ENCODE measurements at places on chromosomes 6 and 20.

- H3K4me3 ChIP-seq: no peak overlapping the region
- H3K4me1 ChIP-seq: peaks cover 18% of the 10 kb centered on the region
- H3K27ac ChIP-seq: no peak overlapping the region
- DNase-seq: no peak
These were observed 20.0 kb upstream of the PLN start for GRCh38 chr6:118528129-118528528.

DNA sequence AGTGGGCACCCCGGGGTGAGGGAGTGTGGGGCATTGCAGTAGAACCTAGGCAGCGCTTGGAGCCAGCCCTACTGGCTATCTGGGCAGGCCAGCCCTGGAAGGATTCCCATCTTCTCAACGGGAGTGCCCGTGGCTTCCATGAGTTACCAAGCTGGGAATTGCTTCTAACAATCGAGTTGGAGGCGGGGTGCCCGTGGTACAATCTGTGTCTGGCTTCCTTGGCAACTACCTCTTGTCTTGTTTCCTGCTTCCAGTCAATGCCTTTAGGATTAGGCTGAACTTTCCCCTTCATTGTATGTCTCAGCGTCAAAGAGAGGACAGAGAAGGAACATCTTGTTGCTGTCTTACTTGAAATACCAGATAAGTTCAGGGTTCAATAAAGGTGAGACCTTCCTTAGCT lies 33.3 kb downstream of the PPP1R14C start:
- no peak overlapping the region for H3K4me3 ChIP-seq
- no peak overlapping the region for H3K27ac ChIP-seq
- no peaks in the 10 kb centered on the region for H3K36me3 ChIP-seq
- no peak for DNase-seq
- peaks cover 7% of the 10 kb centered on the region for H3K27me3 ChIP-seq

- H3K4me3 ChIP-seq: no peak overlapping the region
- no peaks in the 10 kb centered on the region for H3K27me3 ChIP-seq
- H3K4me1 ChIP-seq: no peaks in the 10 kb centered on the region
- no peak for DNase-seq
These were observed 441.4 kb downstream of the COL12A1 start for GRCh38 chr6:74764486-74764885.

GRCh38 chr20:41734506-41734945 lies 116.3 kb upstream of the CHD6 start:
- no peaks in the 10 kb centered on the region for H3K4me1 ChIP-seq
- H3K4me3 ChIP-seq: no peak overlapping the region
- no peaks in the 10 kb centered on the region for H3K36me3 ChIP-seq

- DNase-seq: no peak
- no peaks in the 10 kb centered on the region for H3K4me1 ChIP-seq
- no peak overlapping the region for H3K27ac ChIP-seq
- H3K4me3 ChIP-seq: no peak overlapping the region
- peaks cover 20% of the 10 kb centered on the region for H3K27me3 ChIP-seq
These were observed 83.1 kb downstream of the BFSP1 start for GRCh38 chr20:17448071-17448470.

- no peaks in the 10 kb centered on the region for H3K36me3 ChIP-seq
- DNase-seq: no peak
- H3K27ac ChIP-seq: no peak overlapping the region
- no peaks in the 10 kb centered on the region for H3K4me1 ChIP-seq
- H3K4me3 ChIP-seq: no peak overlapping the region
- H3K27me3 ChIP-seq: no peaks in the 10 kb centered on the region
These were observed 52.4 kb downstream of the RRBP1 start for GRCh38 chr20:17629678-17630089.

DNA sequence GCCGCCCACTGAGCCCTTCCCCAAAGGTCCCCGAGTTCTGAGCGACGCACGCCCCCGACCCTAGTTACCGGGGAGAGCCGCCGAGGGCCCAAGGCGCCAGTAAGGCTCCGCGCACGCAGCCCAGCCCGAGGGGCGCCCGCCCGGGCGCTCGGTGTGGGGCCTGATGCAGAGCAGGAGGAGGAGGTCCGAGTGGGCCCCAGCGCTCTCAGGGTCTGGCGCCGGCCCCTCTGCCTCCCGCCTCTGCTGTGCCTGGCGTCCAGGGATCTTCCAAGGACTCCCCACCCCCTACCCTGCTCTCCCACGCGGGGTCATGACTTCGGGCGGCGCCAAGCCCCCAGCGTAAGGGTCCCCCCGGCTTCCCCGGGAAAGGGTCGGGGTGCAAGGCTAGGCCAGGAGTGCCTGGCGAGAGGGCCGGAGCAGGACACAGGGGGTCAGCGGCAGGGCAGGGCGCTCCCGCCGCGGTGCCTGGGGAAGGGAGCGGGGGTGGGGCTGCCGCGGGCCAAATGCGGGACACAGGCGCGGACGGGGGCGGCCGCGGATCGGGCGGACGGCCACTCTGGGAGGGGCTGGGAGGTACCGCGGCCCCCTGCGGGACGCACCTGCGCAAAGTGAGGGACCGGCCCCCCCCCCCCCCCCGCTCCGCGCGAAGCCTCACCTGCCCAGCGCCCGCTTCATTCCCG lies 637 bp downstream of the ABHD12 start:
- peak overlapping the region; percentile 83 for H3K4me3 ChIP-seq
- H3K36me3 ChIP-seq: peaks cover 7% of the 10 kb centered on the region
- peak; percentile 44 for DNase-seq
- H3K27me3 ChIP-seq: no peaks in the 10 kb centered on the region
- peaks cover 12% of the 10 kb centered on the region for H3K4me1 ChIP-seq
- H3K27ac ChIP-seq: no peak overlapping the region

DNA sequence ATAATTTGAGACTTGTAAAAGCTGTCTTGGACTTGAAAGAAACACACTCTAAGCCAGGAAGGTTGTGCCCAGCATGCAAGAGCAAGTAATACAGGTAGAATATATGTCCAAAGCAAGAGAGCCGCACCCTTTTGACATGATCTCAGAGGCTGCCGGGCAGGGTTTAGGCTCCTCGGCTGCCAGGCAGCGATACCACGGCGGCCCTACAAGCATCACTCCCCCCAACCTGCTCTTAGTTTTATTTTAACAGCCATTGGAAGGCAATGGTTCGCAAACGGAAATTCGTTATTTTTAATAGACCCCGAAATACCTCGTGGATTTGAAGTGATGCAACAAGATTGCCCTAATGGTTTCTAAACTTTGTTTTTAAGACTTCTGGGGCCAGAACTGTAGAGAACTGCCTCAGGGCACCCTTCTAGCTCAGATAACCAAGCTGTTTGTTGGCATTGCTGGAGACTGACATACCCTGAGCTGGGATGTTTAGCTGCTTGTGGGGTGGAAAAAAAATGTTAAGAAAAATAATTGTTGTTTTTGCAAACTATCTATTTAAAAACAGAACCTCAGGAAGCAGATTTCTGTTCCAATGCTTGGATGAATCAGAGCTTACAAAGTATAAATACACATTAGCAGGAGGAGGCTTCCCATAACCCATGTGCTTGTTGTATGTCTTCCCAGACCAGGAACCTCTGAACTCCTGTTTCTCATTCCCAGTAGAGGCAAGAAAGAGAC lies 39.0 kb downstream of the JAG1 start:
- no peak overlapping the region for H3K4me3 ChIP-seq
- H3K4me1 ChIP-seq: peaks cover 5% of the 10 kb centered on the region
- H3K27ac ChIP-seq: no peak overlapping the region
- DNase-seq: no peak

GRCh38 chr6:166520905-166521834 lies 65.3 kb downstream of the RAMACL start:
- no peaks in the 10 kb centered on the region for H3K4me1 ChIP-seq
- no peak for DNase-seq
- no peak overlapping the region for H3K27ac ChIP-seq
- no peak overlapping the region for H3K4me3 ChIP-seq
- no peaks in the 10 kb centered on the region for H3K27me3 ChIP-seq

DNA sequence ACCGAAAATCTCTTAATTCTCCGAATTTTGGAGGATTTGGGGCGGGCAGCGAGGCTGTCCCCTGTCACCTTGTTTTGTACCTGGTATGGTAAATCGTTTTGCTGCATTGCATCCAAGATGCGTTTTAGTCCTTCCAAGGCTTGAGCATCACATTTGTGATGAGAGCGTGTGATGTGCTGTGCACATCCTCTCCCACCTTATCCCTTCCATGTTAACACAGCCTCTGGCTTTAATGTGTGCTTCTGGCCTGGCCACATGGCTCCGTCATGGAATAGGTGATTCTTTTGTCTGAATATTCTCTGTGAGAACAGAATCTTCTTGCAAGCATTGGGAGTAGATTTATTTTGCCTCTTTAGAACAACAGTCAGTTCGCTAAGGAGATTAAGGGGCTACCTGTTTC lies 763 bp downstream of the TMEM14A start:
- DNase-seq: no peak
- no peaks in the 10 kb centered on the region for H3K27me3 ChIP-seq

DNA sequence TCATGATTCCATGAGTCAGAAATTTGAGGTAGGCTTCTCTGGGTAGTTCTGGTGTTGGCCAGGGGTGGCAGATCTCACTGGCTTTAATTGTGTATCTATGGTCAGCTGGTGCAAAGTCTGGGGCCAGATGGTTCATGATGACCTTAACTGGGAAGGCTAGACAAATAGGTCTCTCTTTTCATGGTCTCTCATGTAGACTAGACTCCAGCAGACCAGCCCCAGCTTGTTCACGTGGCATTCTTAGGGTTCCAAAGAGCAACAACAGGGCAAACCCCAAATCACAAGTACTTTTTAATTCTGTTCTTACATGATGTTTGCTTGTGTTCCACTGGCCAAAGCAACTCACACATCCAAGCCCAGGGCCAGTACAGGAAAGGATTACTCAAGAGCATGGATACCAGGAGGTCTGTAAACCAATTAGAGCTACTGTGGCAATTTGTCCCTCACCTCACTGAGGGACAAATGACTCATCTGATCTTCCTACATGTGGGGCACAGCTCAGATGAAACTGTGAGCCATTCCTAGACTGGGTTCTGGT lies 79.5 kb upstream of the PBOV1 start:
- H3K27ac ChIP-seq: no peak overlapping the region
- no peaks in the 10 kb centered on the region for H3K36me3 ChIP-seq
- no peak for DNase-seq
- H3K4me3 ChIP-seq: no peak overlapping the region
- peaks cover 4% of the 10 kb centered on the region for H3K4me1 ChIP-seq

GRCh38 chr6:100255701-100256100 lies 209.0 kb downstream of the SIM1 start:
- H3K36me3 ChIP-seq: no peaks in the 10 kb centered on the region
- no peak overlapping the region for H3K27ac ChIP-seq
- H3K27me3 ChIP-seq: no peaks in the 10 kb centered on the region
- no peak for DNase-seq
- H3K4me1 ChIP-seq: peaks cover 4% of the 10 kb centered on the region

- H3K36me3 ChIP-seq: no peaks in the 10 kb centered on the region
- no peaks in the 10 kb centered on the region for H3K27me3 ChIP-seq
These were observed 611.9 kb upstream of the MAN1A1 start for GRCh38 chr6:119961450-119961849.

GRCh38 chr20:57104651-57105204 lies 161.7 kb downstream of the BMP7 start:
- H3K4me3 ChIP-seq: no peak overlapping the region
- H3K36me3 ChIP-seq: no peaks in the 10 kb centered on the region
- no peak overlapping the region for H3K27ac ChIP-seq
- H3K4me1 ChIP-seq: no peaks in the 10 kb centered on the region
- DNase-seq: no peak
- peaks cover 11% of the 10 kb centered on the region for H3K27me3 ChIP-seq

- peaks cover 5% of the 10 kb centered on the region for H3K27me3 ChIP-seq
- no peak overlapping the region for H3K27ac ChIP-seq
- H3K4me3 ChIP-seq: no peak overlapping the region
- DNase-seq: no peak
- H3K36me3 ChIP-seq: no peaks in the 10 kb centered on the region
These were observed 87.8 kb upstream of the EPB41L1 start for GRCh38 chr20:36066777-36067176.

GRCh38 chr6:34560366-34561226 lies 4.5 kb upstream of the SPDEF start:
- H3K36me3 ChIP-seq: no peaks in the 10 kb centered on the region
- no peak overlapping the region for H3K27ac ChIP-seq
- no peak overlapping the region for H3K4me3 ChIP-seq
- no peaks in the 10 kb centered on the region for H3K27me3 ChIP-seq
- H3K4me1 ChIP-seq: no peaks in the 10 kb centered on the region

DNA sequence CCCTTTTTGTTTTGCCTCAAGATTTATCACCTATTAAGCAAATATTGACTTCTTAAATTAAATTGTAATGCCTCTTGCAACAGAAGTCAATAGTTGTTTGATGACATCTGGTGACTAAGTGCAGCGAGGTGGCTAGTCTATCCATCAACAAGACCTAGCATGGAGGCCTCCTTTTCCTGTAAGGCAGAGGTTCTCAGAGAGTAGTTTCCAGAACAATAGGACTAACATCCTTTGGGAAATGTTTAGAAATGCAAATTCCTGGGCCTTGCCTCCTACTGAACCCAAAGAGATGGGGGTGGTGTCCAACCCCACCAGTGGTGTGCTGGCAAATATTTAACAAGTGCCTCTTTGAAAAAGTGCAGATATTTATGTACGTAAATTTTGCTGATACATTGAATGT lies 143.7 kb downstream of the SCP2D1 start:
- no peaks in the 10 kb centered on the region for H3K4me1 ChIP-seq
- no peak overlapping the region for H3K27ac ChIP-seq
- DNase-seq: no peak
- H3K36me3 ChIP-seq: no peaks in the 10 kb centered on the region

DNA sequence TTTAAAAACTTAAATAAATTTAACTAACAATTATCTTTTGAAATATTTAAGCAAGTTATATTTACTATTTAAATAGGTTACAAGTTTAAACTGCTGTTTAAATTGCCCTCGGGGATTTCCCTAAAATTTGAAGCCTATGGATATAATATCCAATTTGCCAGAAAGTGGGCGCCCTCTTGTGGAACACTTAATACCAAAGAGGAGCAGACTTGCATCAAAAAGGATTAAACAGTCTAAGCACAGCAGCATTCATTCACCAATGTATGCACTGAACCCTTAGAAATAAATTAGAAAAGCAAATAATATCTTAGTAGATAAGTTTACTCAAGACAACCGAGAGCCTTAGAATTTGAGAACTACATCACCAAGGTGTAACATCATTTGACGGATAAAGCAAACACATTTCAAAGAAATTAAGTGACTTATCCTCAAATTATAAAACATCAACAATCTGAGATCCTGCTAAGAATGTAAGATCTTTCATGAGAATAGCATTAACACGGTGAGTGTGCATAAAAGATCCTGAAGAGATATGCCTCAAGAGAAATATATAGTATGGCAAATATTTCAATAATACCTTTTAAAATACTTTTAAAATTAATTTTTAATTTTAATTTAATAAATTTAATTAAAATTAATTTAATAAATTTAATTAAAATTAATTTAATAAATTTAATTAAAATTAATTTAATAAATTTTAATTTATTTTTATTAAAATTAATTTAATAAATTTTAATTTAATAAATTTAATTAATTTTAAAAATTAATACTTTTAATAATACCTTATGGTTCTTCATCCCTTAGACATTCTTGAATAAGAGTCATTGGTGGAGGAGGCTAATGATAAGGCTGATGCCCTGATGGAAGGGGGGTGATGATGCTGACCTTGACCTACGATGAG lies 11.5 kb upstream of the MEP1A start:
- DNase-seq: peak; percentile 15
- no peaks in the 10 kb centered on the region for H3K4me1 ChIP-seq
- H3K4me3 ChIP-seq: no peak overlapping the region
- H3K36me3 ChIP-seq: no peaks in the 10 kb centered on the region

GRCh38 chr20:50843331-50844276 lies 48.7 kb downstream of the BCAS4 start:
- H3K27me3 ChIP-seq: no peaks in the 10 kb centered on the region
- no peak overlapping the region for H3K4me3 ChIP-seq
- DNase-seq: no peak
- H3K4me1 ChIP-seq: peaks cover 23% of the 10 kb centered on the region
- H3K27ac ChIP-seq: peak overlapping the region; percentile 79

- H3K4me1 ChIP-seq: no peaks in the 10 kb centered on the region
- H3K36me3 ChIP-seq: no peaks in the 10 kb centered on the region
- no peaks in the 10 kb centered on the region for H3K27me3 ChIP-seq
These were observed 88.1 kb downstream of the HMGCLL1 start for GRCh38 chr6:55490871-55491270.
